GF-D8 (cell line): ENCODE measurements at places on chromosomes 5 and 9.

- no peak for DNase-seq
Measured at GRCh38 chr5:173045474-173045873, 10.7 kb upstream of the CREBRF start.

- DNase-seq, result no peak
Measured at GRCh38 chr5:80439213-80439612, 31.3 kb downstream of the ZFYVE16 start.

DNA sequence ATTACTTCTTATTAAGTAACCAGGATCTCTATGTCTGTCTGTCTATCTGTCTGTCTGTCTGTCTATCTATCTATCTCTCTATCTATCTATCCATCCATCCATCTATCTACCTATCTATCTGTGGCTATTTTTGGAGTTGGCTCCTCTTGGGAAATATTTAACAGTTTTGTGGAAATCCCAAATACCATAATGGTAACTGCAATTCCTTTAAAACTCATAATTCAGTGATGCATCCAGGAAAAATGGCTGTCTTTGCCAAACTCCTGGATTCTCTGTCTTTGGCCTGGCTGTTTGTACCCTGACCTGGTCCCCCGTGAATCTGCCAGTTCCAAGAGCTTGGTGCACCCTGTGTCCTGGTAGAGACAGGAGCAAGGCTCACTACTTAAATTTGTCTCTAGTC lies 197.0 kb downstream of the PCSK1 start:
- no peak for DNase-seq

- no peak for DNase-seq
Measured at GRCh38 chr5:149671544-149671943, 58.6 kb upstream of the PPARGC1B start.

- no peak for DNase-seq
Measured at GRCh38 chr5:172503925-172504700, 49.8 kb upstream of the SH3PXD2B start.

GRCh38 chr9:121930956-121931355 lies 162.2 kb downstream of the TTLL11 start:
- DNase-seq, result no peak

- no peak for DNase-seq
Measured at GRCh38 chr5:88925692-88926490, 42.9 kb upstream of the MEF2C start.

GRCh38 chr5:107196500-107197059 lies 474.2 kb downstream of the EFNA5 start:
- no peak for DNase-seq

DNA sequence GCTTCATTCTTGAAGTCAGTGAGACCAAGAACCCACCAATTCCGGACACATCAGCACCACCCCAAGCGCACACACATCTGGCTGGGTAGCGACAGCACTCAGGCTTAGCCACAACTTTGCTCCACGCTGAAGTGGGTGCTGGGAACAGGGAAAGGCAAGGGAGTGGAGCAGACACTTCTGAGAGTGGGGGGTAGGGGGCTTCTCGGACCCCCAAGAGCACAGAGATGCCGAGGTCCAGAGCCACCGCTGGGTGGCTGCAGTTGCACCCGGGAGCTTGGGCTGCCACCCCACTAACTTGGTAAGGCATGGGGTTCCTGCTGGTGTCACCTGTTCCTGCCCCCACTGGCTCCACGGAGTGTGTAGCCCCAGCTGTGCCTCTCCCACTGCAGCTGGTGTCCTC lies 225.3 kb upstream of the RIOK2 start:
- no peak for DNase-seq

DNA sequence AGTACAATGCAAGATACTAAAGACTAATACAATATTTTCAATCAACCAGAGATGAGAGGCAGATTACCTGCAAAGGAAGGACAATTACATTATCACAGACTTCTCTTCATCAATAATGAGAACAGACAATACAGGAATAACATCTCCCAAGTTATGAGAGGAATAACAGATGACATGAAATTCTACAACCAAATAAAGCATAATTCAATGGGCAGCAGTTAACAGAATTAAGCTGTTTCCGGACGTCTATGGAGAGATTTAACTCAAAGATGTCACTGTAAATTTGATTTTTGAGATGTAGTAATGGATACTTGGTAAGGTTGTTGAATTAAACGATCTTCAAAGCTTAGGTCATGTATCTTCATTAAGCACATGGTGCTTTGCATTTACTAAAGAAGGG lies 19.8 kb upstream of the PARP8 start:
- no peak for DNase-seq

DNA sequence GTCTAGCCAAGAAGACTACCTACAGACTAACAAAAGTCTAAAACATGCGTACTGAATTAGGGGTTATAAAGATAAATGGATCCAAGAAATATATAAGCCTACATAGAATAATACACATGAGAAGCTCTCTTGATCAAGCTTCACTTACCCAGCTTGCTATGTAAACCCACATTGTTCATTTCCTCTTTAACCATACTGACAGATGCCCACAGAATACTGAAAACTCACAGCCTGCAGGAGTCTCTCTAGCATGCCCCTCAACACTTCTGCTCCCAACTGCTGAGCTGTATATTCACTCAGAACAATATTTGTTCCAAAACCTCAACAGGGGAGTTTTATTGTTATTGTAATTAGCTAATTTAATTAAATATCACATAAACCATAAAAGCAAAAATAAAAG lies 52.4 kb downstream of the RFX3 start:
- no peak for DNase-seq

GRCh38 chr5:2221450-2221849 lies 338.7 kb upstream of the IRX4 start:
- DNase-seq, result no peak

- no peak for DNase-seq
Measured at GRCh38 chr9:106708475-106709146, 154.4 kb upstream of the ZNF462 start.

- DNase-seq, result no peak
Measured at GRCh38 chr5:151086192-151086869, 5.5 kb upstream of the TNIP1 start.

DNA sequence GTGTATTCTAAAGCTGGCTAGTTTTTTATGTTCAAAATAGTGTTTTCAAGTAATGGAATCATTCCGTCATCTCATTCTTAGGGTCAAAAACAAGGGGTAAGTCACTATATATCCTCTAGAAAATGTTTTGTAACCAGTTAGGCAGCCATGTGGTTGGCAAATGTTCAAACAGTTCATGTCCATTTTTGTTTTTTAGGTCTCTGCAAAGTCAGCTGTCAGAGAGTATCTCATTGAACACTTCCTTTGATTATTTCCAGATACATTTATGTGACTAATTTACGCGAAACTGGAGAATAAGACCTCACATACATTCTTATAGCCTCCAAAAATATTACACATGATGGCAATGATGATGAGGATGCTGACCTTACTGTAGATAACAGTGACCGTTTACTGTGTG lies 50.4 kb downstream of the TRIO start:
- no peak for DNase-seq

DNA sequence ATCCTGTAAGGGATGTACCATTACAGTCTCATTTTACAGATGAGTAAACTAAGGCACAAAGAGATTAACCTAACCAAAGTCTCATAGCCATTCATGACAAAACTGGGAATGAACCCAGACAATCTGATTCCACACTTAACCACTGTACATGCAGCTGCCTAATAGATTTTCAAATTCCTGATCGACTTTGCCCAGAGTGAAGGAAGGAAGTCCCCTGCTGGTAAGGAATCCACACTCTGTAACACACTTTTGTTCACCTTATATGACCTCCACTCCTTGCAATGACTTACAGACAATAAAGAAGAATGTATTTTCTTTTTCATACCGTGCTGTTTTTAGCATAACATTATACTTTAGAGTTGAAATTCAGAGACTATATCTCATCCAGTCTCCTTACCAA lies 31.3 kb upstream of the PLPP6 start:
- DNase-seq, result no peak

- no peak for DNase-seq
Measured at GRCh38 chr9:26975728-26976707, 19.8 kb downstream of the IFT74 start.

DNA sequence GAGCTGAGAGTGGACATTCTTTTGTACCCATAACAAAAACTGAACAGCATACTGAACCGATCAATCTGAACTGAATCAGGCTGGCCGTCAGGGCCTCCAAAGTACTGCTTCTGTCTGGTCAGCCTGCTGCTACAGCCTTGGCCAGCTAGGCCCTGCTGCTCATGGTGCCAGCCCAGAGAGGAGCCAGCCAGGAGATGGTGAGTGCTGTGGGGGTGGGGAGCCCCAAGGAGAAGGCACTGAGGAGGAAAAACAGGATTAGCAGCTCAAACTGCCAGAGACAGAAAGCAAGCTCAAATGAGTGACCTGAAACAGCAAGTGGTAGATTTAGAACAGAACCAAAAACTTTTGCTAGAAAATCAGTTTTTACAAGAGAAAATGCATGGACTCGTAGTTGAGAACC lies 23.9 kb downstream of the SRP19 start:
- DNase-seq, result no peak

- DNase-seq, result no peak
Measured at GRCh38 chr5:99187611-99188010, 258.8 kb upstream of the CHD1 start.

DNA sequence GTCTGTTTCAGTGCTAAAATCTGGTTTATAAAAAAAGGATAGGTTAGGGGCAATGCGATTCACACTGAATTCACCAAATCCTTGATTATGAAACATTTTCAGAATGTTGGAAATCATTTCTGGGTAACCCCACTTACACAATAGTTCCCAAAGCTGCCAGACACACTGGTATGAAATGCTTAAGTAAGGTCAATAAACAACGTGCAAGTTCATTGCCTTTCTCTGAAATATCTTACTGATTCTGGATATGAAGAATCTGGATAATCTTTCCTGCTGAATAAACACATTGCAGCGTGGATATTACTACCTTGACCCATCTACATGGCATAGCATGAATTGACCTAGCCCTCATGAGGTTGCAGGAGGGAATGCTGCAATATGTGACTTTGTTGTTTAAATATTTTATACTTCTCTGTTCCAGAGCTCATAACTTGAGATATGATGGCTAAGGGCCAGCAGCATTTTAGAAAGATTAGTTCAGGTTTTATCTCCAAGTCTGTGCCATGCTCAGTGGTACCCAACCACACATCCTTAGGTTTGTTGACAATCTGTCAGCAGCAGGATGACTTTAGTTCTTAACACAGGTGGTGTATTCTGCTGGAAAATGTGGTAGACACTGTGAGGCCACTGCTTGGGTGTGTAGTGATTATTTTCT lies 121.0 kb downstream of the NREP start:
- DNase-seq, result no peak

GRCh38 chr5:110269478-110270142 lies 456.9 kb downstream of the TMEM232 start:
- no peak for DNase-seq

GRCh38 chr5:141913560-141914198 lies 10.0 kb upstream of the DELE1 start:
- no peak for DNase-seq

DNA sequence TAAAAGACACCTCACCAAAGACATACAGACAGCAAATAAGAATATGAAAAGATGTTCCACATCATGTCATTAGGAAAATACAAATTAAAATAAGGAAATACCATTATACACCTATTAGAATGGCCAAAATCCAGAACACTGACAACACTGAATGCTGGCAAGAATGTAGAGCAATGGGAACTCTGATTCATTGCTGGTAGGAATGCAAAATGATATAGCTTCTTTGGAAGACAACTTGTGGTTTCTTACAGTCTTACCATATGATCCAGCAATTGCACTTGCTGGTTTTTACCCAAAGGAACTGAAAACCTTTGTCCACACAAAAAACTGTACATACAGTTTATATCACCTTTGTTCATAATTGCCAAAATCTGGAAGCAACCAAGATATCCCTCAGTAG lies 6.5 kb downstream of the TMEM161B start:
- DNase-seq, result no peak

DNA sequence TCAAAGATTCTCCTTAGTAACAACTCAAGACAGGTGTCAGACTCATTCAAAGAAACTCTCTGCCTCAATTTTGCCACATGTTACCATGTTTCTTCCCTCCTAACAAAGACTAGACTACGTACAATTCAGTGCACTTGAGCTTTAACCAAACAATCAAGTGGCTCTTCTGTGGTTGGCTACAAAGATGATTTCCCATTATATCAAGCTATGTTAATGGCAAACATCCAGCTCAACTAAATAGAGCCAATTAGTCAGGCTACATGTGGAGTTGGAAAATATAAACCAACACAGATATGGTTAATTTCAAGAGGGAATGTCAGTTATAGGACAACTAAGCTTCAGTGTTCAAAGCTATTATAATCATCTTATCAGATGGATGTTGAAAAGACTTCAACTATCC lies 29.2 kb upstream of the ADRA1B start:
- DNase-seq, result no peak

DNA sequence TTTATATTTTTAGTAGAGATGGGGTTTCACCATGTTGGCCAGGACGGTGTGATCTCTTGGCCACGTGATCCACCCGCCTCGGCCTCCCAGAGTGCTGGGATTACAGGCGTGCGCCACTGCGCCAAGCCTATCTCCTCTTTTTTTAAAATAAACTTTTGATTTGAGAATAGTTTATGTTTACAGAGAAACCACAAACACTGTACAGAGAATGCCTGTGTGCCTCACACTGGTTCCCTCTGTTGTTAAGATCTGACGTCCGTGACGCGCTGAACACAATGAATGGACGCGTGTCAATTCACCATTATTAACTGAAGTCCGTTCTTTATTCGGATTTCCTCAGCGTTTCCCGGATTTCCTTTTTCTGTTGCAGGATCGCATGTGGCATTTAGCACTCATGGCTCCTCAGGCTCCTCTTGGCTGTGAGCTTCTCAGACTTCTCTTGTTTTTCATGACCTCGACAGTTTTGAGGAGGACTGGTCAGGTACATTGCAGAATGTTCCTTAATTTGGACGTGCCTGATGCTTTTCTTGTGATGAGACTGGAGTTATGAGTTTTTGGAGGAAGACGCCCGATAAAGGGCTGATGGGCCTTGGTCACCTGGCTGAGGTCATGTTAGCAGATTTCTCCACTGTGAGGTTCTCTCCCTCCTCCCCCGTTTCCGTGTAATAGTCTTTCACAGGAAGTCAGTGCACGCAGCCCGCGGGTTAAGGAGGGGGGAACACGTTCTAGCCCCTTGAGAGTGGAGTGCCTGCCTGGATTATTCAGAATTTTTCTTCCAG lies 69.6 kb downstream of the ANKRD33B start:
- DNase-seq, result peak; percentile 73

DNA sequence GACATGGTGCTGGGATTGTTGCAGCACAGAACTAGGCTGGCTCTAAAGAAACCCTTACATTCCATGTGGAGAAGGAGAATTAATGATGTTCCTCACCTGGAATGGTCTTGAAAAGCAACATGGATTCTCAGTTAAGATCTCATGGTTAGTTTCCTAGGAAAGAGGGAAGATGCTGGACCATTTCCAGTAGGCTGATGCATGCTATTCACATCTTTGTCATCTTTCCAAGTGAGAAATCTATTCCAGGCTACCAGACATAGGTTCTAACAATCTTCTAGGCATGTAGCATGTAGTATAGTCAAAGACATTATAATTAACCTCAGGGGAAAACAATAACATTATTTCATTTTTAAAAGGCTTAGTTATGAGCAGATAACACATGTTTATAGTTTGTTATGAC lies 44.3 kb downstream of the TMEM252 start:
- DNase-seq, result no peak

GRCh38 chr9:37986001-37986400 lies 82.1 kb upstream of the SLC25A51 start:
- no peak for DNase-seq

GRCh38 chr5:75935572-75935971 lies 147.6 kb upstream of the SV2C start:
- DNase-seq, result no peak
